ENCODE measurements at places on chromosomes 1 and 21.

DNA sequence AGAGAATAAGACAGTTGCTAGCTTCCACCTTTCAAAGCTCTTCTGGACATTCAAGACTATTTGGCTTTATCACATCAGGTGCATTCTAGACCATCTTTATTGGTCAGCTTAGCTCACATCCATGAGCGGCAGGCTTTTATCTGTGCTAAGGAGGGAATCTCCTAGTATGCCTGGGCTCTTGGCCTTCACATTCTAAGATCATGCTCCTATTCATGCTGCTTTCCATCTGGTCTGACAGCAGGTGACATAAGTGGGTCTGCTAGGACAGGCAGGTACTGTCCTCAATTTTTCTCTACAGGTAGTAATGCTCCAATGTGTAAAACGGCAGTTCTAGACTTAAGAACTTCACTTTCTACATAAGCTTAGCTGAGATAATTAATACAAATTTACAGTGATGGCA is 39.2 kb upstream of the ADAMTS1 start:
- DNase-seq, result no peak

GRCh38 chr1:60281360-60281932 is 207.9 kb upstream of the C1orf87 start:
- DNase-seq, result peak; percentile 6

DNA sequence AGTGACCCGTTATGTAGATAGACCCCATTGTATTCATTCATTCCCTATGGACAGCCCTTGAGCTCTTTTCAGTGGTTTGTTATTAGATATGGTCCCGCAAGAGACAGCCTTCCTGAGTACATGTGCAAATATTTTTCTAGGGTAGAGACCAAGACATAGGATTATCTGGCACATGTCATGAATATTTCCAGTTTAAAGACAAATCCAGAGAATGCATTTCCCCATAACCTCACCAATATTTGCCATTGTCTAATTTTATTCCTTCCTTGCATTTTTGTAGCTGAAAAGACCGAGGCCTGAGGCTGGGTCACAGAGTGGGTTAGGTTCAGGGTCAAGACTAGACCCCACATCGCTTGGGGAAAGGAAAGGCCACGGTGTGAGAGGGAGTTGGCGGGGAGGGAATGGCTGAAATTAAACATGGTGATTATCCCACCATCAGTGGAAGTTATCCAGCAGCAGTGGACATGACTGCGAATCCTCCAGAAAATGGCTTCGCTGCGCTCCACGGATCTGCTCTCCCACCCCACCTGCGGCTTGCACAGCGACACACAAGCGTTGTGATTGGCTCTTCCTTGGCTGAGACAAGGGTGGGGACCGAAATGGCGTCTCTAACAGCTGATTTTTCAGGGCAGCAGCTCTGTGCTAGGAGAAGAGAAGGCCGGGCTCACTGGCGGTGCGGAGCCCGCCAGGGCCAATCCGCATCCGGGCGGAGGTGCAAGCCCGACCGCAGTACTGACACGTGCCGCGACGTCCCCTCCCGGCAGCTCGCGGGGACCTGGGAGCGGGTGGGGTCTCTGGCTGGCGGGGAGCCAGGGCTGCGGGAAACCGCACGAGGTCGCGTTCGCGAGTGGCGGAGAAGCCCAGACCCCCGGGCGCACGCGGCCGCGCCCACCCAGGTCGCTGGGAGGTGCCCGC is 16.1 kb upstream of the STMN1 start:
- DNase-seq, result peak; percentile 61

GRCh38 chr1:93016171-93016570 is 54.9 kb upstream of the DIPK1A start:
- DNase-seq, result no peak

- DNase-seq, result no peak
Observed at GRCh38 chr1:206518743-206519142, 11.4 kb downstream of the RASSF5 start.

- no peak for DNase-seq
Observed at GRCh38 chr1:110091791-110092190, 20.5 kb upstream of the UBL4B start.

GRCh38 chr1:22442212-22442894 is 9.3 kb upstream of the ZBTB40 start:
- no peak for DNase-seq

GRCh38 chr1:95176861-95177260 is 57.1 kb upstream of the RWDD3 start:
- no peak for DNase-seq

- peak; percentile 3 for DNase-seq
Observed at GRCh38 chr1:199040076-199040905, 401.5 kb downstream of the PTPRC start.

GRCh38 chr1:205261946-205262691 is 34.4 kb downstream of the TMCC2 start:
- no peak for DNase-seq

- no peak for DNase-seq
Observed at GRCh38 chr1:2466270-2466665, 9.8 kb upstream of the PLCH2 start.

GRCh38 chr1:201230676-201231075 is 40.1 kb downstream of the IGFN1 start:
- DNase-seq, result no peak

DNA sequence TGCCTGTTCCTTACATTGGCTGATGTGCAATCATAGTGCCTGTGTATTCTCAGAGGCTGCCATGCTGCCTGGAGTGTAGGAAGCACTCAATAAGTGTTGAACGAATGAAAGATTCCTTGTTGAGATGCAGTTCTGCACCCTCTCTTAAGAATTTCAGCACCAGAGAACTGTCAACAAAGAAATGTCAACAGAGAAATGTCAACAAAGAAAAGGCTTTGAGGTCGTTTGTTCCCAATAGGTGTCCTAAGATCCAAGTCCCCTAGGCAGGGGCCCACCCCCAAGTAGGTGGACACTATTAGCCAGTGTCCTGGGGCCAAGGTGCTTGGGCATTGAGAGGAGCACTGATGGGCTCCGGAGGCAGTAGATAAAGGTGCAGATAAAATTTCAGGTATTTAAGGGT is 12.6 kb downstream of the KCND3 start:
- no peak for DNase-seq

Data from CD4-positive, alpha-beta T cell treated with Interleukin-10 for 1 hour (primary cell).